ENCODE measurements at places on chromosomes 5 and 9. TPM values are rescaled to one million over a fixed set of nuclear protein-coding genes. Genes with fewer than 3 reads are reported as not detected.

The TAF11L10 gene
- not detected for total RNA-seq

DNA sequence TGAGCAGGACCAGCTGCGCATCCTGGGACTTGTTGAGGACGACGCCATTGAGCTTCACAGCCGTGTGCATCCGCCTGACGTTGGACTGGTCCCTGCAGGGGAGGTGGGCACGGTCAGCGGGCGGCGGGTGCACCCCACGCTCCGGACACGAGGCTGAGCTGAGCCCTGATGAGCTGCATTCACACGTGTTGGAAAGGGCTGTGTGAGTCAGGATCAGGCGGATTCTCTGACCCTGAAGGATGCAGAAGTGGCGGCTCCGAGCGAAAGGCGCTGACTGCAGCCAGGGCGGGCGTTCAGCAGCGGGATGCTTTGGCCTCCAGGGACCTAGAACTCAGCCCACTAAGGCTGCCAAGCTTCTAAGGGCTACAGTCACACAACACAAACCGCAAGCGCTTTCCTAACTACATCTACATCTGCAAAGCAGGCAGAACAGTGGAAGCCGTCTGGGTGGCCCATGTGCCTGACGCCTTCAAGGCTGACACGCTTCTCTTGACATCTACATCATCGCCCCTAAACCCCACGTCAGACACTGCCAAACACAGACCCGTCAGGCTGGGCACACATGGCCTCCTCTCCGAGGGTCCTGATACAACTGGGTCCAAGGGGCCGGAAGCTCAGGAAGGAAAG is 44.9 kb downstream of the NKD2 start:
- no peak for DNase-seq

DNA sequence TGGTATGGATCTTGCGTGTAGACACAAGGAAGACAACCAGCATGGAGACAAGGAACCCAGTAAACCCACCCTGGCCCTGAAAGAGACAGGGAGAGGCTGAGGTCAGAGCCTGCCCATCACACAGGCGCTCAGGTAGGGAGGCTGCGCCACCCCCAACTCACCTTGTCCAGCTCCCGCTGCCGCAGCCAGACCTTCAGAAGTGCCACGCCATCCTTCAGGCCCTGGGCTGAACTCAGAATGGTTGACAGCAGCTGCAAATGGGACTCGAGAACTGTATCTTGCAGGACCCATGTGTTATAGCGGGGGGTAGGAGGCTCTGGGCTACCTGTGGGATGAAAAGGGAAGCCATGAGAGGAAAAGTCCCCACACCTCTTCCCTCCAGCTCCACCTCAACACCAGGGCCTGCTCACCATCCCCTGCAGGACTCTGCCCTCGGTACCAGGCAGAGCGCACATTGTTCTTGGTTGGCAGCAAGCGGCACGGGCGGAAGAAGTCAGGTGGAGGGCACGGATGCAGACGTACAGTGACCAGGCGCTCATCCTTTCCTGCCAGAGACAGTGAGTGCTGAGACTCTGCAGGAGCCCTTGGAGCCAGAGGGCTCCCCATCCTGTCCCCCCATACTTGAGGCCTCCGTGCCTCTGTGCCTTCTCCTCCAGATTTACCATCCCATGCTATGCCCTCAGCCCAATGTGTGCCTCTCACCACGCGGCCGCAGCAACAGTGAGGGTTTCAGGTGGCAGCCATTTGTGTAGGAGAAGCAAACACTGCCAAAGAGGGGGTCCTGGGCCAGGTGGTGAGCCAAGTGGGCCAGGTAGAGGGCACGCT is 4.7 kb downstream of the NOL6 start:
- DNase-seq: no peak

GRCh38 chr9:129073404-129073803 is 7.5 kb upstream of the DOLPP1 start:
- no peak for DNase-seq

The PCDHA9 gene
- not detected for total RNA-seq

The TMEM252 gene
- not detected for total RNA-seq

- DNase-seq: no peak
Observed at GRCh38 chr5:151577566-151577965, 13.6 kb downstream of the FAT2 start.

GRCh38 chr9:21804791-21805190 is 2.4 kb downstream of the MTAP start:
- DNase-seq: no peak

- DNase-seq: no peak
Observed at GRCh38 chr9:31500422-31500821, 884.0 kb upstream of the ACO1 start.

DNA sequence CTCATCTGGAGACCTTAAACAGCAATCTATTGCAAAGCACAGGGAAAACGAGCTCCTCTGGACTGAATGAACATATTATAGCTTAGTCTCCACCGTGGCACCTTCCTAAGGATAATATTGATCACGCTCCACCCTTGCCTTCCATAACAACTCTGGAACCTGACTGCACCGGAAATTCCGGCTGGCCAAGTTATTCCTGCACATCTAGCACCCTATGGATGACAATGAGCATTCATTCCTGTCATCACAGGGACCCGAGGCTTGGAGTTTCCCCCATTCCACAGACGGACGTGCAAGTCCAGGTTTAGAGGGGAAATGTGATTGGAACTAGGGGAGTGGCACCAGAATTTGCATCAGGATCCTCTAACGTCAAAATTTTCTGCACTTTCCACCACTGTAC is 27.5 kb downstream of the STK10 start:
- no peak for DNase-seq

The LCNL1 gene
- total RNA-seq: not detected

The FYB1 gene
- total RNA-seq: not detected

The NUDT12 gene
- total RNA-seq: 15.1 TPM

Measured in G401 (cell line).